ENCODE measurements at places on chromosomes 5 and 9.

- DNase-seq: no peak
These were observed 493.4 kb upstream of the TUSC1 start for GRCh38 chr9:26171691-26172090.

DNA sequence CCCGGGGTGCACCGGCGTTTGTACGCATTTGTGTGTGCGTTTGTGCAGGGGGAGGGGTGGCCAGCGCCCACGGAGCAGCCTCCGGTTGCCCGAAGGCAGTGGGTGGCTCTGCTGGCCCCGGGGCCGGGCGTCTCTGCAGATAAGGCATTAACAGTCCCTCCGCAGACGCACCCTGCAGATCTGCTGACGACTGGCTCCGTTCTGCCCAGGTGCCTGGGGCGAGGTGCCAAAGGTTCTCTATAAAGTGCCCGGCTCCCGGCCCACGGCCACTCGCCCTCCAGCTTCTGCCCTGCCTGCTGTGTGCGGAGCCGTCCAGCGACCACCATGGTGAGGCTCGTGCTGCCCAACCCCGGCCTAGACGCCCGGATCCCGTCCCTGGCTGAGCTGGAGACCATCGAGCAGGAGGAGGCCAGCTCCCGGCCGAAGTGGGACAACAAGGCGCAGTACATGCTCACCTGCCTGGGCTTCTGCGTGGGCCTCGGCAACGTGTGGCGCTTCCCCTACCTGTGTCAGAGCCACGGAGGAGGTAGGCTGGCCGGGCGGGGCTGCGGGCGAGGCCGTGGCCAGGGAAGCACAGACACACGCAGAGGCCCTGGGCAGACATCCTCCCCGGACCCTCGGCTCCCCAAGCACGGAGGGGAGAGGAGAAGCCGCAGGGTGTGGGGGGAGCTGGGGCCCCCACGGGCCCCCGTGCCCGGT is at the start of gene SLC6A19:
TSS of gene SLC6A19 (plus strand) at position 269 of the 699 bp plus-strand sequence. CDS start at position 325, 56 bp downstream.
- DNase-seq: no peak

DNA sequence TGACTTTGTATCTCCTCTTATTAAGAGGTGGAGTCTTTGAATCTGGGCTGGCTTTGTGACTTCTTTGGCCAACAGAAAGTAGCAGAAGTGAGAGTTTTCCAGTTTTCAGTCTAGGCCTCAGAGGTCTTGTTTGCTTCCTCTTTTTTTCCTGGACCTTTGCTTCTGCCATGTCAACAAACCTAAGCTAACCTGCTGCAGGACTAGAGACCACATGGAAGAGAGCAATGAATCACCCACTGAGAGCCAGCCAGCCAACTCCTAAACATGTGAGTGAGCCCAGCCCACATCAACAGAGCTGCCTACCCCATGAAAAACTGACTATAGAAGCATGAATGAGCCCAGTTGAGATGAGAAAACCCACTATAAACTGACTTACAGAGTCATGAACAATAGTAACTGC is 29.9 kb downstream of the MRPL22 start:
- no peak for DNase-seq

- DNase-seq: no peak
These were observed 37.5 kb upstream of the ZFYVE16 start for GRCh38 chr5:80370390-80370789.

DNA sequence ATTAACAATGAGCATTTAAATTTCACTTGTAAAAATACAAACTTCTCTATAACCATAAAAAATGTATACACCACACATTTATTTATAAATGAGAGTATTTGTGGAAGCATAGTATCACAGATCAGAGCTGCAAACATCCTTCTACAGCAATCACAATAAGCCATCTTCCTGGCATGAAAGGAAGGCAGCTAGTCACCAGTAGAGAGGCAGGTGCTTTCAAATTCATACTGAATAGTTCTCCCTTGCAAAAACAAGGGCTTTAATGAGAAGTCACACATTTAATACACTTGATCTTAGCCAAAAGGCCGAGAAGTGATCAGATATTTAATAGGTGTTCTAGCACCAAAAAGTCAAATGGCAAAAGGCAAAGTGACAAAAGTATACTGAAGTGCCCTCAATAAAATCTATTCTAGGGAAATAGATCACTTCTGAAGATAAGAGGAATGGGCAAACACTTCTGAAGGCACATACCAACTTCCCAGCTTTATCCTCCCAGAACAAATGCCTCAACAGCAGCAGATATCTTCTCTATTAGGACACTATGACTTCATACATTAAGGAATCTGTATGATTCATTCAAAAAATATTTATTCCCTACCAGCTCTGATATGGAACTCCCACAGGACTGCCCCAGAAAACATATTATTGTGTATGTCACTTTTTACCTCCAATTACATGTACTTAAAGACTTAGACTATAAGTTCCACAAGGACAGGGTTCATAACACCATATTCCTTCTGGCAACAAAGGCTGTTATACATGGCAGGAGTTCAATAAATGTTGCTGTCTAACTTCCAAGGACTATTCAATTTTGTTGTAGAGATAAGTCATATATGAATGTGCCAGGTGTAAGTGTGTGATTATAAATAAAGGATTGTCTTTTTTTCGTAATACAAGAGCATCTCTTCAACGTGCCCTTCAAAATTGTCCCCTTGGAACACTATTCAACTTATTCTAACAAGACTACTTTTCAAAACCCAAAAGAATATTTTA is 31.7 kb downstream of the MAPKAP1 start:
- DNase-seq: no peak

DNA sequence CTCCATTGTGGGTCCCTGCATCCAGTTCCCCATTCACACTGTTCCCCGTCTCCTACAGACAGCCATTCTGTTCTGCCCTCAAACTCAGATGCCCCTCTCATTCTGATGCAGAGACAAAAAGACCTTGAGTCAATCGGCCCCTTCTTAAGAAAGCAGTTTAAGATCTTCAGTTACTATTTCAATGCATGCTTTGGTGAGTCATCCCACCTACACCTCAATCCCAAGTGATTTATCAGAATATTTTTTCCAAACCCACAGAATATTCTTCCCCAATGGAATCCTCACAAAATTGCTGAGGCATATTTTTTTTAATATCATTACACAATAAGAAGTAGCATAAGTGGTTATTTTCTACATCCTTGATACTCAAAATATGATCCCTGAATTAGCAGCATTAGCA is 92.4 kb upstream of the SLC1A1 start:
- DNase-seq: no peak

GRCh38 chr5:72470826-72471225 is 36.4 kb downstream of the ZNF366 start:
- no peak for DNase-seq

- DNase-seq: no peak
These were observed 361.9 kb downstream of the CSNK1G3 start for GRCh38 chr5:123873846-123874245.

DNA sequence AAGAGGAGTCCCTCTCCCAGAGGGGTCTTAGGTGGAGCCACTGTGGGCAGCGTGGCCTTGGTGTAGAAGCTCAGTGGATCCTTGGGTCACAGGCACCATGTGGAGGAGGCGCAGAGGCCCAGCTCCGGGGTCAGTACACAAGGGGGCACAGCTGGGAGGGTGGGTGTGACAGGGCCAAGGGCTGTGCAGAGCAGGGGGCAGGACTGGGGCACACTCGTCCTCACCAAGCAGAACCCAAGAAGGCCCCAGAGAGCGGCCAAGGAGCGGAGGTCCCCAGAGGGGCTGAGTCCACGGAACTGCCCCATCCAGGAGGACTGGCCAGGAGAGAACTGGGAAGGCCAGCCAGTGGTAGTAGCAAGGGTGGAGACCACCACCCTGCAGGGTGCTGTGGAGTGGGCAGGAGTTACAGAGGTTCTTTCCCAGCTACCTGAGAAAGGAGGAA is 2.5 kb upstream of the LPCAT1 start:
- DNase-seq: no peak

- no peak for DNase-seq
These were observed 25.8 kb downstream of the DIRAS2 start for GRCh38 chr9:90616806-90617205.

- no peak for DNase-seq
These were observed 853.5 kb upstream of the DMAC1 start for GRCh38 chr9:8653111-8653510.

DNA sequence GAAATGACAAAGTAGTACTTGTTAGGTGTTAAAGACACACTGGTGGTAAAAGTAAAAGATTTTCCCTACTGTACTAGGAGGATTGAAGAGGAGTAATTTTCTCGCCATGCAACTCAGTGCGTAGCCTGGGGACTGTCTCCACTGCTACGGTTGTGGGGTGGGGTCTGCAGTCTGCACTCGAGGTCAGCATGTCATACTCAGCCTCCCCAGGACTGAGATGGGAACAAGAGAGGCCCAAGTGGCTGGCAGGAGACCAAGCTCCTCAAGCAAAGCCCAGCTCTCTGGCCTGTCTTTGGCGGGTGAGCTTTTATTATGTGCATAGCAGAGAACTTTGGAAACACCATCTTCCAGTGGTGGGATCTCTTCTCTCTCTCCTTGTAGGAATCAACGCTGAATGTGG is 10.4 kb downstream of the NHP2 start:
- no peak for DNase-seq

DNA sequence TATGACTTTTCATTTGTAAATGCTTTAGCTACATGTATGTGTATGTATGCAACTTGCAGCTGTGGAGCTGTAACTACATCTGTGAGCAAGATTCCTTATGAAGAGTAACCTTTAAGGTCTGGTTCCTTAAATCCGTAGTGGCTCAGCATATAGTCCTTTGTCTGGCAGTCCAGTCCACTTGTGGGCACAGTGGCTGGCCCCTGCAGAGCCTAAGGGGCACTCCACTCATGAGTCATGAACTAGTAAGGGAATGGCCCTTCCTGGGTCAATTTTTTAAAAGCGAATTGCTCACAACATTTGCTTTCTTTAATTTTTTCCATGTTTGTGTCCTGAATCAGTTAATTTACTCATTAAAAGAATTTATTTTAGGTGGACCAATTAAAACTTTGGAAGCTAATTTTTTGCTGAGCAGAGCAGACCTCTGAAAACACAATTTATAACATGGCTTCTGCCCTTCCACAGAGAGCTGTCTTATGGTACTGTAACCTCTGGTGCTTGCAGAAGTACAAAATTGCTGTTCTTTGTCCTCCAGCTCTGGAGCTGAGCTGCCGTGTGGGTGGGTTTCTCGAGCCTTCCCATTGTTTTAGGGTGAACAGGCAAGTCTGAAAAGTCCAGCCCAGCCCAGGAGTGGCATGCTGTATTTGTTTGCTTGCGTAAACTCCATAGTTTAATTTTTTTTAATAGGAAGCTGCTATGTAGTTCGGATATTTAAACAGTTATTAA is 110.1 kb downstream of the MVB12B start:
- no peak for DNase-seq

GRCh38 chr5:87570366-87570765 is 157.6 kb upstream of the CCNH start:
- DNase-seq: no peak

GRCh38 chr5:124238350-124238749 is 508.1 kb downstream of the ZNF608 start:
- no peak for DNase-seq

GRCh38 chr9:134971696-134972095 is 54.0 kb upstream of the FCN1 start:
- DNase-seq: no peak

GRCh38 chr9:15332939-15333338 is 25.9 kb upstream of the TTC39B start:
- no peak for DNase-seq

- peak; percentile 78 for DNase-seq
These were observed 48.6 kb downstream of the RGS3 start for GRCh38 chr9:113511856-113512761.

GRCh38 chr5:142644640-142645361 is 41.1 kb downstream of the FGF1 start:
- DNase-seq: no peak

DNA sequence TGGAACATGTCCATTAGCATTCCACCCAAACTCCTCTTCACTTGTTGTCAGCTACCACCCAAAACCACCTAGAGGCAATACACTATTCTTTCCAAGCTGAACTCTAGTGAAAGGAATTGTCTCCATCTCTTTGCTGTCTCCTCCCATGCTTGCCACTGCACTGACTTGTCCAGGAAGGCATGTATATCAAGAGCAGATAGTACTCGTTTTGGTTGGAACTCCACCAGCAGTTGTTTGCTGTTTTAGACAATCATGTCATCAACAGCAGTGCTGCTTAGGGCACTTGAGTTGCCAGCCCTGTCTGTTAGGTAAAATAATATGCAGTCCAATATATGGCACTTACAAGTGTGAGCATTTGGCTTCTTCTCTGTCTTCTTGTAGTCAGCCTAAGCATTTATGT is 80.0 kb upstream of the SAP30L start:
- DNase-seq: no peak

DNA sequence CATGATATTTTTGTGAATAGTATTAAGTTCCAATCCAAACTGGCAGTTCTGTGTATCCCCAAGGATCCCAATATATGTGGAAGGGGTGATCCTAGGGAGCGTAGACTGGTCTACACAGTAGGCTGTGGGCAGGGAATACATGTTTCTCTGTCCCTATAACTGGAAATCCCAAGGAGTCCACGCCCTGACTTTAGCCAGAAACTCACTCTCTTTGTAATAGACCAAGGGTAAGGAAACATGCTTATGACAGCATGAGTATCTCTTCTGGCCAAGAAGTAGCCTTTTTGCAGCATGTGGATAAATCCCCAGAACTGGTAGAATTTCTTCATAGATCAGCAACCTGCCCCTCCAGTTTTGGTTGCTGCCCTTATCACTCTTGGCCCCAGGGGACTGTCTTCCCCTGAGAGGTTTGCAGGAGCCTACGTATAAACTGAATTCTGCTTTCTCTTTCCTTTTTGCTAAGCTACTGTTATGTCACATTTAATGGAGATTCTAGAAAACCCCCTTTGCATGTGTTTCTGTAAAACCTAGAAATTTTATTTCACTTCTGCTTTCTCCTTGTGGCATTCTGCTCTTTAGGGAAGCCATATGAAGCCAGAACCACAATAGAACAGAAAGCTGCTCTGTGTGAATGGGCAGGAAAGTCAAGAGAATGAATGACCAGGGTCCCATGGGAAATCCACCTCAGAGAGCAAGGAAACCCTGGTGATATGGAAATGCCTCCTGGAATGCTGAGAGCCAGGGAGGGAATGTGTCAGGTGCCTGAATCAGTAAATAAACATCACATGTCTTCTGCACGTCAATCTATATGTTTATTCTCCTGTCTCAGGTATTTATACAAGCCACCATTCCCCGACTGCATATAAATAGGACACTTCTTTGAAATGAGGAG is 3.5 kb downstream of the IFNA2 start:
- no peak for DNase-seq

DNA sequence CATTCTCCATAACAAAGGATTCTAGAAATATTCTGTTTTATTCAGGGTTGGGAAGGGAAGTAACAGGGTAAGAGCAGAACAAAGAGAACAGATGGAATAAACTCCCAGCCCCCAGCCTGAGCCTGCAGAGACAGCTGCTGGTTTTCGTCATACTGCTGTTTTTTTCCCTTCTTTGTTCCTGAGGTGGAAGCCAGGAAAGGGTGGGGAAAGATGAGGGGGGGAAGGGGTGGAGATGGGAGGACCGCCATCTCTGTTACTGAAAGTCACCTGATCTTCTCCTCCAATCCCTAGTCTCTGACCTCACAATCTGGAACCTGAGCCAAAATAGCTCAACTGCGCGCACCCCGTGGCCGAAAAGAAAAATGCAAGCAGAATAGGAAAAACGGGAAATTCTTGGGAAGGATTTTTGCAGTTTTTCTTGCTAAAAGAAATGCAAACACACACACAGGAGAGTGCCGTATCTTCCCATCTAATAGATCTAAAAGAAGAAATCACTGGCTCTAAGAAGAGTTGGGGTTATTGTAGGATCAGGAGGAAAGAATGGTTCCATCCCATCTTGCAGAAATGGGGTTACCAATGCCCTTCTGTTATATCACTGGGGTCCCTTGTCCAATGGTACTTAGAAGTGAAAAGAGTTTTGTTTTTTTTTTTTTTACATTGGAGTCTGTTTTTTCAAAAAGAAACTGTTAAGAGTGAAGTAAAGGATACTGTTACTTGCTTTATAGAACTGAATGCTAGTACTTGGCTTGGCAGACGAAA is 57.9 kb downstream of the DIAPH1 start:
- no peak for DNase-seq

Measured in stimulated activated CD4-positive, alpha-beta T cell treated with anti-CD3 and anti-CD28 coated beads, Interleukin-2, amount 100 ng/mL, for 24 hours (primary cell).